Activated CD4-positive, alpha-beta memory T cell treated with anti-CD3 and anti-CD28 coated beads, Interleukin-2, amount 10 ng/mL, durations not matched to agents 7 days and 5 days (primary cell): ENCODE measurements at places on chromosomes 1 and 21. TPM values are rescaled to one million over a fixed set of nuclear protein-coding genes. Genes with fewer than 3 reads are reported as not detected.

MATN1 gene
- total RNA-seq = not detected

OR2M3 gene
- total RNA-seq = not detected

OR2L5 gene
- total RNA-seq = not detected

IL22RA1 gene
- total RNA-seq = not detected

TRIM62 gene
- total RNA-seq = 11.5 TPM
